Neural crest cell (in vitro differentiated cells): ENCODE measurements at places on chromosomes 12 and 14. TPM values are rescaled to one million over a fixed set of nuclear protein-coding genes. Genes with fewer than 3 reads are reported as not detected.

The SERPINA10 gene
- total RNA-seq, result not detected in 2 replicates

- no peak for DNase-seq
Measured at GRCh38 chr12:25977047-25977446, 18.6 kb downstream of the RASSF8 start.

The UBE2N gene
- total RNA-seq, result 176 and 185 TPM in 2 replicates

DNA sequence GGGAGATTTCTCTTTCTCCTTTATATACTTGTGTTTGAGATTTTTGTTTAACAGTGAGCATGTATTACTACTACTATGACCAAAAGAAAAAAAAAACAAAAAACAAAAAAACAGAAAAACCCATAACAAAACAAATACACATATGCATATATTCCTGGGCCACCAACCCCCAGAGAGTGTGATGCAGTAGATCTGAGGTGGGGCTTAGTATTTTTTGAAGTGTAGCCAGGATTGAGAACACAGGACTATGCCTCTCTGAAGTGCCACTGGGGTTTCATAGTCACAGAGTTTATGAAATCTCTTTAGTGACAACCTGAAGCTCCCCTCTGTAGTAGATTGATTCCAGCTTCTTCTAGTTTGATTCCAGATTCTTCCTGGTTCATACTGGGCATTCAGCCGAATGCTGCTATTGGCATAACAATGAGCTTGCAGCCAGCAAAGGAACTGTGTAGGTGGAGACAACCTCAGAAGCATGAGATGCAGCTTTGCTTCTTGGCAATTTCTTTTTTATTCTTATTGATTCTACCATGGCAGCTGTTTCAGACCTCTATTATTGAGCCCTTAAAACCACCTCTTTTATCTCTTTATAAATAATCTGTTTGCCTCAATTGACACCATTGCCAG lies 15.5 kb upstream of the ANO4 start:
- DNase-seq, result no peak

- no peak for DNase-seq
Measured at GRCh38 chr14:76088771-76089571, 62.8 kb upstream of the GPATCH2L start.

DNA sequence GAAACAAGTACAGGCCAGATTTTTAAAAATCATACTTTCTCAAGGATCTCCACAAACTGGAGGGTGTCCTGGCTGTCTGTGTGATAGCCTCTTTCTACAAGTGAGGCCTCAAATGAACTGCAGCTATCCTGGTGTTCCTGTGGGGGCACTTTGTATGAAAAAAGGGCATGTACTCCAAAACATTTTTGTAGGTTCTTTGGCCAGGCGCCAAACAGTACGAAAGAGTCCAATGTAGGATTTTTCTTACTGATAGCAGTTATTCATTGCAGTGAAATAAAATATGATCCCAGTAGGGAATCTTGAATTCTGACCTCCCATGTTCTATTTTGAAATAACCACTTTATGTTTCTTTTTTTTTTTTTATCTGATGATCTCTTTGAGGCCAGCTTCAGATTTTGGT lies 381.7 kb downstream of the PAWR start:
- DNase-seq, result no peak

The MYO1H gene
- not detected in 2 replicates for total RNA-seq
